Endothelial cell of coronary artery (primary cell): ENCODE measurements at places on chromosomes 16 and 17. TPM values are rescaled to one million over a fixed set of nuclear protein-coding genes. Genes with fewer than 3 reads are reported as not detected.

The TNFSF13 gene
- total RNA-seq: 0.66 and 0.90 TPM in 2 replicates

The SULT1A1 gene
- 4.5 and 7.4 TPM in 2 replicates for total RNA-seq

The SYT17 gene
- total RNA-seq: 0.38 and 0.72 TPM in 2 replicates

The PERCC1 gene
- total RNA-seq: not detected in 2 replicates

The SLC12A3 gene
- total RNA-seq: not detected in 2 replicates

The NTN1 gene
- total RNA-seq: 0.09 TPM in 2 replicates

The MT1F gene
- total RNA-seq: 0.99 and 1.0 TPM in 2 replicates

The CALB2 gene
- not detected in 2 replicates for total RNA-seq

The PGAP6 gene
- 96.7 and 101 TPM in 2 replicates for total RNA-seq

The SOX15 gene
- total RNA-seq: 0.09 and 0.28 TPM in 2 replicates

The CKLF gene
- 59.4 and 79.1 TPM in 2 replicates for total RNA-seq

The USH1G gene
- not detected in 2 replicates for total RNA-seq

The TBC1D3I gene
- under 0.01 and 0.38 TPM in 2 replicates for total RNA-seq

The ABCC12 gene
- total RNA-seq: not detected in 2 replicates

The GABARAPL2 gene
- total RNA-seq: 32.6 and 36.9 TPM in 2 replicates

The RNU2-1 gene
- total RNA-seq: not detected in 2 replicates

The RPS2 gene
- 3,397 and 3,624 TPM in 2 replicates for total RNA-seq

The GP2 gene
- total RNA-seq: not detected in 2 replicates
